T-cell (primary cell): ENCODE measurements at places on chromosomes 2 and 18. TPM values are rescaled to one million over a fixed set of nuclear protein-coding genes. Genes with fewer than 3 reads are reported as not detected.

The SP140 gene
- 57.8 TPM for total RNA-seq

The SERPINB10 gene
- total RNA-seq = not detected

The VAPA gene
- total RNA-seq = 116 TPM

The CFC1 gene
- not detected for total RNA-seq

The NCKAP5 gene
- not detected for total RNA-seq

The LNPK gene
- 23.4 TPM for total RNA-seq

The SLC40A1 gene
- total RNA-seq = 23.7 TPM

The HOXD13 gene
- total RNA-seq = not detected

The HRH4 gene
- 1.4 TPM for total RNA-seq

The ASXL3 gene
- not detected for total RNA-seq

The EGR4 gene
- 0.28 TPM for total RNA-seq

The CCNYL1 gene
- 9.8 TPM for total RNA-seq

The SCG2 gene
- not detected for total RNA-seq

The PLGLB1 gene
- 7.2 TPM for total RNA-seq

The ASB18 gene
- not detected for total RNA-seq

The KIF5C gene
- 16.0 TPM for total RNA-seq

The KIAA2012 gene
- total RNA-seq = not detected

The TMEM163 gene
- 0.53 TPM for total RNA-seq

The C2orf92 gene
- total RNA-seq = 16.8 TPM

The RANBP2 gene
- total RNA-seq = 74.6 TPM

DNA sequence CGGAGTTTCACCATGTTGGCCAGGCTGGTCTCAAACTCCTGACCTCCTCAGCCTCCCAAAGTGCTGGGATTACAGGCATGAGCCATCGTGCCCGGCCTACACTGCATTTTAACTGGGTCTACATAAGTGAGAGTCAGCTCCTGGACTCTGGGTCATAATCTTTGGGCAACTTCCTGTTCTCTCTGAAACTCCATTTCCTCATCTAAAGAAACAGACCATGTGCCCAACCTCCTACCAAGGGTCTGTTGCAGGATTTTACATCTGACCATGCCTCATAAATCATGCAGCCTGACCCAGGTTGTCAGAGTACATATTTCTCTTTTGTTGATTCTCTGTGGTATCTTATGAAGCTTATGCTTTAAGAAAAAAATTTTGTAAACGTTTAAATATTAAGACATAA lies 280.4 kb downstream of the ALPK2 start:
- no peak overlapping the region for H3K27ac ChIP-seq
- no peaks in the 10 kb centered on the region for H3K27me3 ChIP-seq
- H3K4me3 ChIP-seq = no peak overlapping the region

DNA sequence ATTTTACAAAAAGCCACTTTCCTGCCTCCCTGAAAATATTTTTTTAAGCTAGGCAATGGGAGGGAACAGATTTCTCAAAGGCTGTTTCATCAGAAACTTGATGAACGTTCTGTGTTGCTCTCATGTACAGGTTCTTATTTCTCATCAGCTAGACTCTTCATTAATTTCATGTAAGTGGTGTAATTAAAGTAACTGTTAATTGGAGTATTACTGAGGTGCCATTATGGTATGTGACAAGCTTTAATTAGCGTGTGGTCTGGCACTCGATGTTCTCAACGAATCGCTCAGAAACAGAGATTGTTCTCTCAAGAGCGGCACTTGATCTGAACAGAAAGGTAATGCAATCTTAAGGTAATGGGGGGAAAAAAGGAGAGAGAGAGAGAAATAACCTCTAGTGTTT lies 81.9 kb upstream of the MYCN start:
- no peaks in the 10 kb centered on the region for H3K27me3 ChIP-seq
- no peak overlapping the region for H3K4me3 ChIP-seq
- H3K4me1 ChIP-seq = no peaks in the 10 kb centered on the region
- no peaks in the 10 kb centered on the region for H3K36me3 ChIP-seq
- H3K27ac ChIP-seq = no peak overlapping the region

- H3K4me1 ChIP-seq = peaks cover 21% of the 10 kb centered on the region
- no peak overlapping the region for H3K27ac ChIP-seq
- no peak for DNase-seq
- H3K36me3 ChIP-seq = no peaks in the 10 kb centered on the region
- H3K27me3 ChIP-seq = peaks cover 4% of the 10 kb centered on the region
- H3K4me3 ChIP-seq = no peak overlapping the region
These were observed 52.4 kb upstream of the PPM1B start for GRCh38 chr2:44116319-44116718.

- H3K4me1 ChIP-seq = no peaks in the 10 kb centered on the region
- H3K27me3 ChIP-seq = no peaks in the 10 kb centered on the region
- no peak overlapping the region for H3K27ac ChIP-seq
These were observed 310.6 kb upstream of the PIK3C3 start for GRCh38 chr18:41644466-41644865.

DNA sequence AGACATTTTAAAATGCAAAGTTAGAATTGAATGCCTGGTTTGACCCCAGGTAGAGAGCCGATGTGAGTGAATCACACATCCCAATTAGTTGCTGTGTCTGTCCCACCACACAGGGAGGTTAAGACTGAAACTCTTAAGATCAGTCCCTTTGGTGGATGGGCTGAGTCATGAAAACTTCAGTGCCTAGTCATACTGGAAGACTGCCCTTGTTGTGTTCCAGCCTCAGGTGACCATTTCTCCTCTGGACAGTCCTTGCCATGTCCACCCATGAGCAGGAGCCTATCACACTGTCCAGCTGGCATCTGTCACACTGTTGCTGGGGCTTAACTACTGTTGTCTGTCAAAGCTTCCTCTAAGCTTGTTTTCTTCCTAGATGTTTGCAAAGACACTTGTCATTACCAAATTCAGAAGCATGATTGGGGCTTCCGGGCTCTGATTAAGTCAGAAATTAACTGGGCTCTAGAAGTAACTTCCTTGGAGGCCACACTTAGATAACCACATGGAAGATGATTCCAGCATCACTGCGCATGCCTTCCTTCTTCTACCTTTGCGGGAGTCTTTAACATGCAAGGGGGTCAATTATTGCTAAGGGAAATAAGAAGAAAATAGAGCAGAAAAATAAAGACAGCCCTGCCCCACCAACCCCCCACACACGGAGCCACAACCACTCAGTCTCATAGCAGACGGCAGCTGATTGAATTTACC lies 21.3 kb downstream of the CYRIA start:
- DNase-seq = no peak
- H3K4me3 ChIP-seq = no peak overlapping the region
- H3K27ac ChIP-seq = no peak overlapping the region
- H3K27me3 ChIP-seq = no peaks in the 10 kb centered on the region

- no peaks in the 10 kb centered on the region for H3K4me1 ChIP-seq
- no peaks in the 10 kb centered on the region for H3K27me3 ChIP-seq
- H3K27ac ChIP-seq = no peak overlapping the region
- H3K4me3 ChIP-seq = no peak overlapping the region
- no peak for DNase-seq
These were observed 234.3 kb downstream of the LRATD1 start for GRCh38 chr2:14866736-14867352.

GRCh38 chr2:45994060-45994459 lies 303.1 kb upstream of the EPAS1 start:
- H3K4me1 ChIP-seq = no peaks in the 10 kb centered on the region
- no peaks in the 10 kb centered on the region for H3K27me3 ChIP-seq
- no peaks in the 10 kb centered on the region for H3K36me3 ChIP-seq
- DNase-seq = no peak

DNA sequence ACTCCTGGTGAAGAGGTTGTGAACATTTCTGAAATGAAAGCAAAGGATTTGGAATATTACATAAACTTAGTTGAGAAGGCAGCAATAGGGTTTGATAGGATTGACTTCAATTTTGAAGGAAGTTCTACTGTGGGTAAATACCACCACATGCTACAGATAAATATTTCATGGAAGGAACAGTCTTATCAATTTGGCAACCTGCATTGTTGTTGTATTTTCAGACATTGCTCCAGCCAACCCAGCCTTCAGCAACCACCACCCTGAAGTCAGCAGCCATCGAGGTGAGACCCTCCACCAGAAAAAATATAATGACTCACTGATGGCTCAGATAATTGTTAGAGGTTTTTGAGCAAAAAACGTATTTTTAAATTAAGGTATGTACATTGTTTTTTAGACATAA lies 10.0 kb downstream of the RDH14 start:
- no peaks in the 10 kb centered on the region for H3K27me3 ChIP-seq
- no peak overlapping the region for H3K4me3 ChIP-seq
- H3K36me3 ChIP-seq = peaks cover 10% of the 10 kb centered on the region
- no peak overlapping the region for H3K27ac ChIP-seq

- DNase-seq = no peak
- H3K4me1 ChIP-seq = no peaks in the 10 kb centered on the region
- no peaks in the 10 kb centered on the region for H3K27me3 ChIP-seq
- H3K4me3 ChIP-seq = no peak overlapping the region
These were observed 17.2 kb downstream of the GFPT1 start for GRCh38 chr2:69369802-69370201.

DNA sequence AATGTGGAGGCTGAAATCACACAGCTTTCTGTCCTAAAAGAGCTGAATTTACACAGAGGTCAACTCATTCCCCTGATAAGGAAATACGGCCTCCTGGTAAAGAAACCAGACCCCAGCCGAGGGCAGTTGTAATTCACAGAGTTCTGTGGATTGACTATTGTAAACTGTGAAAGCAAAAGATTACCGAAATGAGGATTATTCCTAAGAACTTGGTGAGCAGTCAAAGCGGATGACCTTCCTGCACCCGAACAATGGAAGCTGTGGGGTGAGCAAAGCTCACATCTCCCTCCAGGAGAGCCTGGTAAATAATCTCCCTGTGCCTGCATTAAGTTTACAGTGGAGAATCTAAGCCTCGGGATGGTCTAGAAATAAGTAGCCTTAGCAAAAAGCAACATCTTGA lies 138.2 kb upstream of the PXDN start:
- no peaks in the 10 kb centered on the region for H3K4me1 ChIP-seq
- H3K36me3 ChIP-seq = no peaks in the 10 kb centered on the region
- H3K27me3 ChIP-seq = peaks cover 13% of the 10 kb centered on the region
- DNase-seq = no peak

- H3K36me3 ChIP-seq = no peaks in the 10 kb centered on the region
- no peak overlapping the region for H3K4me3 ChIP-seq
- H3K4me1 ChIP-seq = no peaks in the 10 kb centered on the region
These were observed 59.0 kb upstream of the PARD3B start for GRCh38 chr2:204486321-204486720.

DNA sequence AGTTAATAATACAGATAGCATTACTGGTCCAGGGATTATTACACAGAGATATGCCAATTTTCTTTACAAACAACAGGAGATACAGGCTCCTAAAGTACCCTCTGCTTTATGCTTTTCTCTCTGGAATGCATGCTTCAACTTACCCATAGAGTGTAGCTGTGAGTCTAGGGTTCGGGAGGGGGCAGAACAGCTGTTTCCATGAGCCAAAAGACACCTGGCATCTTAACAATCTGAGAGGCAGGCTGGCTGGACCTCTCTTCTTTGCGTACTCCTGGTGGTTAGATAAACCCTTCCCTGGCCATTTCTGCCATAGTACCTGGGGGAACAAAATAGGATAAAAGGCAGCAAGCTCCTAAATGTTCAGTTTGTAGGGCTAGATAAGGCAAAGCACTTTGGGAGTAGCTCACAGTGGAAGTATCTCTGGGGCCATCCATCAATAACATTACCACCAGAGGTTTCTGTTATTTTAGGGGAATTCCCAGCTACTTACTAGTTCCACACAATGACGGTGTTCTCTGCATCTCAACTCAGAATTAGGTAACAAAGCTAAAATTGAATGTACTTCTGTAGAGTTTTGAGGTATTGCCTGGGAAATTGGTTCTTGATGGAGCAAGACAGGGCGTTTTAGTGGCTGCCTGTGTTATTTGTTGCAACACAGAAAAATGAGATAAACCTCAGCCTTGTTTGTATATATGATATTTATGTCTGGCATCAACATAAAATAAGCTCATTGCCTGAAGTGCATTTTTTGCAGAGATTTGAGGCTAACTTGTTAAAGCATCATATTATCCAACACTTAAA lies 6.2 kb upstream of the CCDC85A start:
- H3K36me3 ChIP-seq = no peaks in the 10 kb centered on the region
- DNase-seq = no peak
- no peaks in the 10 kb centered on the region for H3K4me1 ChIP-seq
- peaks cover under 1% of the 10 kb centered on the region for H3K27me3 ChIP-seq

- no peaks in the 10 kb centered on the region for H3K27me3 ChIP-seq
- H3K4me1 ChIP-seq = no peaks in the 10 kb centered on the region
- no peak overlapping the region for H3K27ac ChIP-seq
These were observed 680.4 kb downstream of the TDRD15 start for GRCh38 chr2:21804151-21804550.

GRCh38 chr2:233218836-233219235 lies 32.6 kb upstream of the ATG16L1 start:
- H3K36me3 ChIP-seq = no peaks in the 10 kb centered on the region
- H3K4me3 ChIP-seq = no peak overlapping the region
- DNase-seq = no peak
- no peak overlapping the region for H3K27ac ChIP-seq

- no peaks in the 10 kb centered on the region for H3K36me3 ChIP-seq
- no peak overlapping the region for H3K27ac ChIP-seq
- H3K4me3 ChIP-seq = no peak overlapping the region
- H3K4me1 ChIP-seq = peaks cover 11% of the 10 kb centered on the region
- DNase-seq = no peak
These were observed 401.1 kb downstream of the BCL11A start for GRCh38 chr2:60152226-60152833.

DNA sequence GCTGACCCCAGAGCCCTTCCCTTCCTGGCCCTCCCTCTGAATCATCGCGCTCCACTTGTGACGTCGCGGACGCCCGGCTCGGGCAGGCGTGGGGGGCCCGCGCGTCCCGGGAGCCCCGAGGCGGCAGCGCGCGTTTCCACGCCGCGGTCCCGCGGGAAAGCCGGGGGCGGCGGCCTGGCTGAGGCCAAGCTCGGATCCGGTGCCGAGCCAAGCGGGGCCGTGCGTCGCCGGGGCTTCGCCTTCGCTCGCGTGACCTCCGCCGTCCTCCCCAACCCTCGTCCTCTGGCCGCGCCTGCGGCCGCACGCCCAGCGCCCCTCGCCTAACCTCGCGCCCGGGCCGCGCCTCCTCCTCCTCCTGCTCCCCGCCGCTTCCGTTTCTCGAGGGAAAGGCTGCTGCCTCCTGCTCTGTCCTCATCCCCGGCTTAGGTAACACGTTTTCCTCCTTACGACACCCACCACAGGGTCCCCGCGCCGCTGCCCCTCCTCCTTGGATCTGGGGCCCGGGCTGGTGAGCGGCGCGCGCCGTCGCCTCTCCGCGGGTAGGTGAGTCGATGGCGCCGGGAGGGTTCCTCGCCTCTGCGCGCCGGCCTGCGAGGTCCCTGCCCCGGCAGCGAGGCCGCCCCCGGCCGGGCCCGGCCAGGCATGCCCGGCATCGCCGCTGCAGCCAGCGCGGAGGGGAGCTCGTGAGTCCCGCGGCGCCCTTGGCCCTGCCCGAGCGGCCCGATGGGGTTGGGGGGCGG lies at the start of gene INPP1:
Gene INPP1 (plus strand): TSS at position 54 of the 740 bp plus-strand sequence. CDS start 16,514 bp downstream, outside the sequence.
- no peak within 1 kb of the TSS for H3K27ac ChIP-seq
- peak; percentile 25 for DNase-seq
- no peaks in the 10 kb centered on the region for H3K36me3 ChIP-seq
- H3K4me3 ChIP-seq = peak within 1 kb of the TSS; percentile 76

- H3K4me1 ChIP-seq = no peaks in the 10 kb centered on the region
- no peaks in the 10 kb centered on the region for H3K36me3 ChIP-seq
- DNase-seq = no peak
These were observed 167.4 kb downstream of the C1D start for GRCh38 chr2:67895227-67895941.
